ENCODE measurements at places on chromosomes 5 and 9.
A peak's percentile ranks its signal among the peaks of the same experiment; 100 is the strongest.

GRCh38 chr9:124449381-124450151 is 685 bp upstream of the ADGRD2 start:
- no peak for DNase-seq

GRCh38 chr9:69500896-69501295 is 171.3 kb downstream of the APBA1 start:
- no peak for DNase-seq

DNA sequence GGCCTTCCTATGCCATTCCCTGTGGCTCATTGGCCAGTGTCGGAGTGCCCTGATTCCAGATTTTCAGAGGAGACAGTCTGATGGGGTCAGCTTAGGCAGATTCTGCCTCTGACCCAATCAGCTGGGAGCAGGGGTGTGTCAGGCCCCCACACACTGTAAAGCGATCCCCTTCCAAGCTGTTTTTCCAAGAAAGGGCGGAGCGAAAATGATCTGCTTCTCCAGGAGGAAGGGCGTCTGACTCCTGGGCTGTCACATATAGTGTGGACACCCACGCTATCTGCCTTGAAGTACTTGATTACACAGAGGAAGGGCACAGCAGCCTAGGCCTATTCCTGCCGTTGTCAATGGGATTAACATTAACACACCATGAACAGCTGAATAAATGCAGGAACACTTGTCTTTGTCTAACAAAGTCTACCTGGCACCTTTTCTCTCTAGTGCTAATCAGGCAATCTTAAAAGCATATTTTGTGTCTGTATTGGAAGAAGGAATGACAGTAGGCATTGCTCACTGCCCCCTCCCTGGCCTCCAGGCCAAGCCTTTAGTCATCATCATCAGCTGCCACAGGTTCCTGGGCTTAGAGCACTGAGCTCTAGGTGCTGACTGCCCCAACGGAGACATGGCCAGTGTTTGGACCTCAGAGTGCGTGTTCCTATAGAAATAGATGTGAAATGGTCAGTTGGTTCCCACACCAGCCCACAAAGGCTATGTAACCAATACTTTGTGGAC is 218.7 kb downstream of the MELK start:
- no peak for DNase-seq

- no peak for DNase-seq
Observed at GRCh38 chr9:93591301-93592007, 15.1 kb downstream of the PHF2 start.

DNA sequence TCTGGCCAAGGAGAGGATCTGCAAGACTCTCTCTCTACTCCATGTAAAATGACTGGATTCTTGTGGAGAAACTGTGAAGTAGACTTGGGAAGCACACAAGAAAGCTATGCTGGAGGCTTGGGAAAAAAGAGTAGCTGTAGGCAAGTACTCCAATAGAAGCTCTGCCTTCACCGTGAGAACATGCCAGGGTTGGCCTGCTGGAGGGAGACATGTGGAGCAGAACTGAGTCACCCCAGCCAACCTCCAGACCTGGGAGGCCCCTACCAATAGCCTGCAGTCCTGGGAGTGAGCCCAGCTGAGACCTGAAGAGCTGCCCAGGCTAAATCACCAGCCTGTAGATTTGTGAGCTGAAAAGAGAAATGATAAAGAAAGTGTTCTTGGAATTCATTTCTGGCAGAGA is 66.6 kb downstream of the DEPDC1B start:
- peak; percentile 69 for DNase-seq

- DNase-seq: peak; percentile 51
Observed at GRCh38 chr9:71592400-71592799, 175.9 kb downstream of the CEMIP2 start.

- no peak for DNase-seq
Observed at GRCh38 chr9:110604171-110604601, 24.6 kb upstream of the SVEP1 start.

DNA sequence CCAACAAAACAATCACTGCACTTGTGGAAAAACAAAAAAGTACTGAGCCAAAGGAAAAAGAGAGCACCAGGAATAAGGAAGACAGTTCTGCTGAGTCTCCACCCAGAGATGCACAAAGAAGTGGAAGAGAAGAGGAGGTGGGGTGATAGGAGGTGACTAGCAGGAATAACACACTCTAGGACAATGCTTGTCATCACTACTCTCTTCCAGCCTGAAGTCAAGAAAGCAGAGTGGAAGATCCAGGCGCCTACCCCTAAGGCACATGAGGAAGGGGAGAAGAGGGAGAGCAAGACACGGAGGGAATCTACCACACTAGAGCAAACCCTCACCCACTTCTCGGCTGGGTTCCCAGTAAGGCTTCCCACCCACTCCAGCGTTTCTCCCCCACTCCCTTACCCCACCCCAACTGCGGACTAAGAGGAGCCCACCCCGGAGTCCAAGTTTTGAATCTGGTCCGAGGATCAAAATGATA is 1.7 kb downstream of the SLIT3 start:
- peak; percentile 50 for DNase-seq

DNA sequence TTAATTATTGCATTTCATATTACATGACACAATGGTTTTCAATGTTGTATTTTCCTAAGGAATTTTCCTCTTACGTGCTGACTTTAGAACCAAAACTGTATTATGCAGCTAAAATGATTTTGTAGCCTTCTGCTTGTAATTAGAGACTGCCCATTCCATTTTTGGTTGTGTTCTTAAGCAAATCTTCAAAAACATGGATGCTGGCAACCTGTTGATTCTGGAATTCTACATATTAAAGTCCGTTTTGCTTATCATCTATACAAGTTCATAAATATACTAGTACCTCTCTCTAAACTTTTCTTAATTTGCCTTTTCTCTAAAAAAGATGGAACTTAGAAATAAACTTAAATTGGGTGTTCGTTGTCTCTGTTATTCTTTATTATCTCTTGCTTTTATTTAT is 88.3 kb downstream of the NR3C1 start:
- no peak for DNase-seq

- DNase-seq: peak; percentile 55
Observed at GRCh38 chr9:79362100-79363081, 209.4 kb upstream of the TLE4 start.

DNA sequence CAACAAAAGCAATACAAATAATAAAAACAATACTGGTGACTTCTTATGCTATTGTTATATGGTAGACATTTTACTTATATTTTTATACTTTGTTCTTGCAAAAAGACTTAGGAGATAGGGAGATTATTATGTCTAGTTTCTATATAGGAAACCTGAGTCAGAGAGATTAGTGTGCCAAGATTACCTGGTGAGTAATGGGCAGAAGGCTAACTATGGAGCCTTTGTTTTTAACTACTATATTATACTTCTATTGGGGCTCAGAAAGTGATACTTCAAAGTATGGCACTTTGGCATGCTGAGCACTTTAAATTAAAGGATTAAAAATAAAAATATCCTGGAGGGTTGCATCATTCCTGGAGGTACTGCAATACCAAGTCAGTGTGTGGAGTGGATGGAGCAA is 117.5 kb upstream of the CLINT1 start:
- DNase-seq: no peak

DNA sequence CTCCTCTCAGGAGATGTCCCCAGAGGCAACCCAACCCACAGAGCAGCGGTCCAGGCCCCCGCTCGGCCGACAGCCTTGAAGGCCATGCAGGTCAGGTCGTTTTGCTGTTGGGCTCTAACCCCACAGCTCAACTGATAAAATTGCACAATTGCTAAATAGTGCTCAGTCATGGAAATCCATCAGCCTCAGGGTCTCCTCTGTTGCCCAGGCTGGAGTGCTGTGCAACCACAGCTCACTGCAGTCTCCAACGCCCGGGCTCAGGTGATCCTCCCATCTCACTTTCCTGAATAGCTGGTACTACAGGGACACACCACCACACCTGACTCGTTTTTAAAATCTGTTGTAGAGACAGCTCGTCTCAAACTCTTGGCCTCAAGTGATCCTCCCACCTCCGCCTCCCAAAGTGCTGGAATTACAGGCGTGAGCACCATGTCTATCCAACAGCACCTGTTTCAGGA is 18.3 kb downstream of the BRD3OS start:
- DNase-seq: no peak

- DNase-seq: peak; percentile 64
Observed at GRCh38 chr5:156121234-156121633, 205.7 kb upstream of the SGCD start.

DNA sequence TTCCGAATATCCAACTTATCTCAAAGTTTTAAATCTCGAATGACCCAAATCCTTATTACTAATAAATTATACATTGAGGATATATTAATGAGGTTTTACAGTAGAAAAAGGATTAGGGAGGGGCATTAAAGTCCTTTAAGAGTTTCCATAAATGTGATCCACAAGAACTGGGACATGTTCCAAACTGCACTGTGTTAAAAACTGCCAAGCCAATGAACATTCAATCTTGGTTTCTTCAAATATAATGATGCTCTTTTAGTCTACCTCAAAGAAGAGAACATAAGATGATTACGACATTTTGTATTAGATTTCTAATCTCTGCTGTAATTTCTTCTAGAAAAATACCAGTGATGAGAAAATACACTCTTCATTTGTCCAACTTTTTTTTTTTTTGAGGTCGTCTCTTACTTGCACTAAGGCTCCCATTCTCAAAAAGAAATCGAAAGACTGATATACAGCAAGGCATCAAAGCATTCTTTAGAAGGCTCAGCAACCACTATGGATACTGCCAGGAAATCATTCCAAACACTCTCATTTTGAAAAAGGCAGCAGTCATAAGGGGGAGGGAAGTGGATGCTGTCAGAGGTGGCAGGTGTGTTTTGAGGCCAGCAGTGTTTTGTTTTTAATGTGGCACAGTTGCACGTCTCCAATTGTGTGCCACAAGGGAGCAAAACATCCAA is 1.7 kb downstream of the PTAR1 start:
- DNase-seq: peak; percentile 59

GRCh38 chr5:120682851-120683250 is 218.8 kb downstream of the PRR16 start:
- peak; percentile 90 for DNase-seq

- DNase-seq: peak; percentile 74
Observed at GRCh38 chr5:141512390-141512910, 23.6 kb downstream of the PCDHGC5 start.

GRCh38 chr5:82106756-82107155 is 134.9 kb downstream of the ATG10 start:
- DNase-seq: no peak

- DNase-seq: peak; percentile 8
Observed at GRCh38 chr5:10201223-10201868, 48.3 kb downstream of the ATPSCKMT start.

DNA sequence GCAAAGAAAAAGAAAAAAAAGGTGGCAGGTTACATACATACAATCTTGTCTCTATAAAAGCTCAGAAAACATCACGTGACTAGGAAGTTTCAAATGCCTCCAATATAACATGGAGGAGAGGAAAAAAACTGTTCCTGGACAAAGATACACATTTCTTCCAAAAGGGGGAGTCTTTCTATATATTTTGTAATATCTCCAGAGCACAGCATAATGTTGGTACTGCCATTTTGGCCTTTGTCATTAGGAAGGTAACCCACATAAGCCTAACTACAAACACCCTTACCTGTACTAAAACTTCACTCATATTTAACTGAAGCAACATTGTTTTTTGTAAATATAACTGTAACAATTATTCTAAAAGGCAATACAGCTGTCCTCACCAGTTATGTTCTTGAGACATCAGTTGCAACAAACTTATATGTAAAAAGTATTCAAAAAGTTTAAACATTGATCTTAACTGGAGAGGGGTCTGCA is 1.2 kb upstream of the BTF3 start:
- DNase-seq: peak; percentile 80

DNA sequence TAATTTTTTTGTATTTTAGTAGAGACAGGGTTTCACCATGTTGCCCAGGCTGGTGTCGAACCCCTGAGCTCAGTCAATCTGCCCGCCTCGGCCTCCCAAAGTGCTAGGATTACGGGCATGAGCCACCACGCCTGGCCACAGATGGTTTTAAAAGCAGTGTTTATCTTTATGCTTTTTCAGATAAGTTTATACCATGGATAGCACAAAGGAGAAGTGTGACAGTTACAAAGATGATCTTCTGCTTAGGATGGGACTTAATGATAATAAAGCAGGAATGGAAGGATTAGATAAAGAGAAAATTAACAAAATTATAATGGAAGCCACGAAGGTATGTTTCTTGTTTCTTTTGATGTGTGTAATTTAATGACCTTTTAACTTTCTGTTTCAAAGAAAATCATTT is 35.1 kb downstream of the POLK start:
- no peak for DNase-seq

GRCh38 chr5:14204785-14205321 is 61.7 kb downstream of the TRIO start:
- peak; percentile 83 for DNase-seq

- no peak for DNase-seq
Observed at GRCh38 chr5:147442224-147442623, 67.6 kb downstream of the DPYSL3 start.

GRCh38 chr9:80699511-80699998 is 989.8 kb downstream of the TLE1 start:
- peak; percentile 77 for DNase-seq

DNA sequence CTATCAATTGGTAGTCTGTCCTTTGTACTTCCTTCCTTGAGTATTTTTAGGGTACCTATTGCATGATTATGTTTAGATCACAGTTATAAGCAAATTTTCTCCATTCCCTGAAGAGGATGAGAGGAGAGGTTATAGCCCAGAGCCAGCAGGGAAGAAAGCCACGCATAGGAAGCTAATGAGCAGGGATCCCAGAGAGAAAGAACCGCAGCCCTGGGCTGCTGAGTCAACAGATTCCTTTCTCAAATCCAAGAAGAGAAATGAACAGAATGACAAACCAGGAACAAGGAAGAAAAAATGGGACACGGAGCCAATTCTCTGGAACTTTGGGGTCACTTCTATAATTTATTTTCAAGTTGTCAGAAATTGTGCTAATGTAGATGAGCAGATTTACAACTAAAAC is 284.5 kb downstream of the RFX3 start:
- peak; percentile 49 for DNase-seq

DNA sequence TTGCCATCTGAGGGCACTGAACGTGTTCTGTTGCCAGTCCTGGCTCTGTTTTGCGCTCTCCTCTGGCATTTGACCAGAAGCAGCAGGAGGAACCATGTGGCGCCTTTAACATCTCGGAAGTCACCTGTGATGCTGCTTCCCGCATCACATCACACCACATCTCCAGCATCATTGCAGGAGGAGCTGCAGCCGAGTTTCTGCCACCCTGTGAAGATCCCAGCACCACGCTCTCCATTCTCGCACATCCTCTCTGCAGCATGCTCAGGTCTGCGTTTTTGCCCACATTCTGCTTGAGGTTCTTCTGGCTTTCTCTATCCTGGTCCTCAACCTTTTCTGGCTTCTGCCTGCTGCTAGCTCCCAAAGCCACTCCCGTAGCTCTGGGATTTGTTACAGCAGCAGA is 11.0 kb upstream of the IRX4 start:
- DNase-seq: no peak
